Memory B cell (primary cell): ENCODE measurements at places on chromosomes 12 and 14.

DNA sequence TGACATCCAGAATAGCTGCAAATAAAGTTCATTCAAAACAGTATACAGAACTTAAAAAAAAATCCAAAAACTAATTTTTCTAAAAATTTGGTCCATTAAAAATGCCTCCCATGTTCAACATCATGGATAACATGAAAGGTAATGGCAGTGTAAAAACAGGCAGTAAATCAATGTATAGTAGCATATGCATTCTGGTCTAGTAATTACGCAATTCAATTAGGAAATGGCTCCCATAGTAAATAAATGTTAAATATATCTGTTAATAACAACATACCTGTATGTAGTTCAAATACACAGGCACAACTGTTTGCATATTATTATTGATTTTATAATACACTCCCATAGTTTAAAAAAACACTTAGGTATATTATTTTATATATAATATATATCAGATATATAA, 42.5 kb downstream of the SGPP1 start:
- DNase-seq: no peak

DNA sequence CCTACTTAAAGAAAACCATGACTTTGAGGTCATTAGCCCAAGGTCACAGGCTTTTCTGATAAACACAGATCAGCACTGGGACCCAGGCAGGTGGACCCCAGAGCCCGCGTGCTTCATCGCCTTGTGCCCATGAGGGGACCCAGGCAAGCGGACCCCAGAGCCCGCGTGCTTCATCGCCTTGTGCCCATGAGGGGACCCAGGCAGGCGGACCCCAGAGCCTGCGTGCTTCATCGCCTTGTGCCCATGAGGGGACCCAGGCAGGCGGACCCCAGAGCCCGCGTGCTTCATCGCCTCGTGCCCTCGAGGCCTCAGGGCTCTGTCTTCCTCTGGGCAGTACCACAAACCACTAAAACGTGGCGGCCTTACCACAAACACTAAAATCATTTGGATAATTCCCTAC, 31.7 kb downstream of the STX2 start:
- DNase-seq: no peak

- no peak for DNase-seq
Measured at GRCh38 chr14:100586403-100587085, 673 bp downstream of the BEGAIN start.

DNA sequence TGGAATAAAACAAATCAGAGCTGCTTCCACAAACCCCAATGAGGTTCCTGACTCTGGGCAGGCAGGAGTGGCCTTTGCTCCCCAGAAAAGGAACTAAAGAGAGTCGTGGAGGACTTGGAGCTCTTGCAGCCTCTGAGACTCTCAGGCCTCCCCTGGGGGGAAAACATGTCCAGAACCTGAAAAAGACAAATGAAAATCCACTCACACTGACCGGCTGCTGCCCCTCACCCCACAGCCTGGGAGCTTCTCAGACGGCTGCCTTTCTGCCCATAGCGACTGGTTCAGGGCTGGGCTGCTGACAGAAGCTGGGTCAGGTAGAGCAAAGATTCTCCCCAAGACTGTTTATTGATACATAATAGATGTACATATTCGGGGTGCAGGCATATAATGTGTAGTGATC, 356.0 kb downstream of the ADGRD1 start:
- DNase-seq: no peak
